ENCODE measurements at places on chromosomes 4 and X.

GRCh38 chr4:16752150-16752549 is 146.3 kb downstream of the LDB2 start:
- DNase-seq, result no peak

DNA sequence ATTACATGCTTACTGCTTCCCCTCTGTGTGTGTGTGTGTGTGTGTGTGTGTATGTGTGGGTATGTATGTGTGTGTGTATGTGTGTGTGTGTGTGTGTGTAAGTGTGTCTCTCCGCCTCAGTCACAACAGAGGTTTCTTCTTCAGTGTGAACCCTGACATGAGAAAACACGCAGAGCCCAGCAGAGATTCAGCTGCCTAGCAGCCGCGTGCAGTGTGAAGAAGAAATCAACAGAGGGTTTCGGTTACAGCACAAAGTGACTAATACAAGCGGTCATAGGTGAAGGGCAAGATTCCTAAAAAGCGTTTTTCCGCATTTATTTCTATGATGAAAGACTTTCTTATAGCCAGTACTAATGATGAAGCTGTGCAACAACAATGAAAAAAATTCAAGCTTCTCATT is 55.3 kb upstream of the ZFP42 start:
- DNase-seq, result peak; percentile 18

GRCh38 chr4:185335579-185335978 is 60.1 kb downstream of the LRP2BP start:
- DNase-seq, result no peak

DNA sequence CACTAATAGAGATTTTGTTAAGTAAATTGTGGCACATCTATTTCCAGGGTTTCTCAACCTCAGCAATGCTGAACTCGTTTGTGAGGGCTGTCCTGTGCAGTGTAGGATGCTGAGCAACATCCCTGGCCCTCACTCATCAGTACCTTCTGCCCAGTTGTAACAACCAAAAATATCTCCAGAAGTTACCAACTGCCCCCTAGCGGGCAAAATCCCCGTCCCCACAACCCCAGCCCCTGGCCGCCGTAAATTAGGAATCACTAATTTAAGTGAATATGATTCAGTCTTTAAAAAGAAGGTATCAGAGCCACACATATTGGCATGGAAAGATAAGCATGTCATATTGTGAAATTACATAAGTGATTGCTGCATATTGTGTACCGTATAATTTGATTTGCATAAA is 123.4 kb downstream of the ASB9 start:
- DNase-seq, result peak; percentile 8

- DNase-seq, result no peak
Measured at GRCh38 chr4:16195209-16195608, 31.1 kb downstream of the TAPT1 start.
